ENCODE measurements at places on chromosomes 7 and 10. TPM values are rescaled to one million over a fixed set of nuclear protein-coding genes. Genes with fewer than 3 reads are reported as not detected.

The EPDR1 gene
- total RNA-seq = 0.26 TPM

The ATRNL1 gene
- not detected for total RNA-seq

The TUBB8 gene
- not detected for total RNA-seq

The NUTM2E gene
- total RNA-seq = not detected

The ATE1 gene
- 27.1 TPM for total RNA-seq

The RASA4B gene
- 18.0 TPM for total RNA-seq

The TFAM gene
- total RNA-seq = 52.7 TPM

The ELN gene
- not detected for total RNA-seq

The TMEM236 gene
- 0.11 TPM for total RNA-seq

The NKX2-3 gene
- not detected for total RNA-seq

The GPR146 gene
- 2.1 TPM for total RNA-seq

The GPR37 gene
- total RNA-seq = not detected

The PLPP4 gene
- total RNA-seq = not detected

The PON1 gene
- total RNA-seq = not detected

GRCh38 chr7:8251195-8251594 lies 10.8 kb downstream of the ICA1 start:
- no peak for DNase-seq

GRCh38 chr7:42924223-42924838 lies 7.6 kb downstream of the PSMA2 start:
- no peak for DNase-seq

DNA sequence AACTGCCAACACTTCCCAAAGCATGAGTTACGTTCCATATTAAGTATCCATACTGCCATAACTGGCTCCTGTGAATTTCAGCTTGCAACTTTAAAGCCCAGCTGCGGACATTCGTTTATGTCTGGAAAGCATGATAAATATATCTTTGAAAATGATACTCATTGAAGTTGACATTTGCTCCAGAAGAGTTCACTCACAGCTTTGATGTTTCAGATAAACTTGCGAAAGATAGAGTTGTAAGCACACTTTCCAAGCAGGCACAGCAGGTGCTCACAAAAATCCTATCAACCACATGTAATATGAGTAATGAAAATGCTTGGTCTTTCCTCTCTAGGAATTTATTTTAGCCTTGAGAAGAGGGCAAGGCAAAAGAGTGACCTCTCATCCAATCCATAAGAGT lies 4.5 kb downstream of the CHCHD3 start:
- DNase-seq = no peak

DNA sequence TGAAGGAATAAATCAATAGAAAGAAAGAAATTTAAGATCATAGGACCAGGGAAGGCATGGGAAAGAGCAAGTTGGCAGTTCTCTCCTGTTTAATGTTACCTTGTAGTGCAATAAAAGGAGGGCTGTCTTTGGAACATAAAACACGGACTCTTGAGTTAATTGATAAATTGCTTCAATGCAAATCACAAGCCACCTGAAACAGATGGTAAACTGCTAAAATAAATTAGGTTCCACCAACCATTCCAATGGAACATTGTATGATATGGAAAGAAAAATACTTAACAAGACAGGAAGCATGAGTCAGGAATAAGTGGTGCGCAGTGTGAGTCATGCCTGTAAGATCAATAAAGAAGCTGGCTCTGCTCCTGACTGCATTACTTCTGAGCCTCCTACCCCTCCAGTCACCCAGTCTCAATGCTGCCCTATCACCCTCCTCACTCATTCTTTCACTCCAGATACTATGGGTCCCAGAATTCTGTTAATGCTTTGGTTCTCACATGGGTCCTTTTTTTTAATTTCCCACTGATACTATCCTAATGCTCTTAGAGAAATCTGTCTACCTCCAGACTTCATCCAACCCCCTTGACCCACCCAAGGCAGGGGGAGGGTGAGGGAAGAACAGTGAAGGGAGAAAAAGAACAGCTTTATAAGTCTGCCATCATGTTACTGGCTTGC lies 78.9 kb downstream of the LRRC17 start:
- DNase-seq = no peak

DNA sequence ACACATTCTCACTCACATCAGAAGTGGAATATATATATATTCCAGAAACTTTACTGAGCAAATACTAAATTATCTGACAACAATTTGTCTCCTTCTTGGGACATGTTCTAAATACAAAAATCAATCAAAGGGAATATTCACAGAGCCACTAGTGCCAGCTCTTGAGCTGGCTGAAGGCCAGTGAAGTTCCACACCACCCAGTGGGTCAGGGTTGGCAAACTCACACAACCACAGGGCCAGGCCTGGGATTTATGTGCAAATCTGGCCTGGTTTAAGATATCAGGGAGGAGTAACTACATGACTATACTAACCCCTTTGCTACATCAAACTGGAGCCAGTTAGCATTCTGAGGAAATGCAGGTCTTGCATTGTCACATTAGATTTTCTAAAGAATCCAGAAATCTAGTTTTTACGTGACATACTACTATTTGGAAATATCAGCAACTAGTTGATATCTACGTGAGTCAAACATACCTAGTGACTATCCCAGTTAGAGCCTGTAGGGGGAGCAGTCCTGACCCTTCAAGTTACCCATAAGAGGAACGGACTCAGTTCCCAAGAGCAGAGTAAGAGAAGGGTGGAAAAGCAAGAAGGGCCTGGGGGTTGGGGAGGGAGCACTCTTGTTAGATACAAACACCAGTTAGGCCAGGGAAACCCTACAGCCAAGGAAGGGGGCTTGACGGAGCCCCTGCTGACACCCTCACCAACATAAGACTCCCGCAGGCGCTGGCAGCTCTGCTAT lies 600.4 kb downstream of the KCNMA1 start:
- DNase-seq = no peak

- no peak for DNase-seq
Observed at GRCh38 chr7:229184-229964, 37.0 kb downstream of the FAM20C start.

DNA sequence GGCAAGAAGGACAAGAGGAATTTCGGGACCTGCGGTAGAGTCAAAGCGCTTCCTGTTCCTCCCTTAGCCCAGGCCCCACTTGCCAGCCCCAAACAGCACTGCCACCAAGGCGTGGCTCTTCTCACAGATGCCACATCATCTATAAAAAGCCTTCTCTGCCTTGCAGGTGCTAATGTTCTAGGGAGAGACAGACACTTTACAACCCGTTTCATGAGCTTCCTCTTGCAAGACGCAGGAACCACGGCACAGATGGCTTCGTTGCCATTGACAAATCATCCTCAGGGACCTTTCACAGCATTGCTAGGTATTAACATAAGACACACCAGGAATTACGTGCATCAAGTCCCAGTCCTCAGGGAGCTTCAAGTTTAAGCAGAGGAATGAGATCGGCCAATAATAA lies 180.9 kb downstream of the JCAD start:
- no peak for DNase-seq

DNA sequence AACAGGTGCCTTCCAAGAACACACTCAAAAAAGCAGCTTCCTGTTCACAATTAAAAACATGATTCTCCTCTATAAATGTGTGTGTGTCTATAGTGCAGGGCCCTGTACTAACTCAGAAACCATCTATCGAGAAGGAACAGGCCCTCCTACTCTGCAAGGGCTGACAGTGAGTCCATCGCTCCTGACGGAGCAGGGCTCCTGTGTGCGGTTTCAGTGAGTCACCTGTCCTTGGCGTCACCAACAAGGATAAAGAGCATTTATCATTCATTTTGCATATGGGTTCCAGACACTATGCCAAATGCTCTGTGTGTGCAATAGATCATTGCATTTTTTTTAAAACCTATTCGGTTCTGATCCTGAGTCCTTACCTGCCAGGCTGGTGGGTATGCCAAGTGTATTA lies 63.7 kb downstream of the TACC2 start:
- no peak for DNase-seq

- no peak for DNase-seq
Observed at GRCh38 chr7:70416347-70416985, 715.5 kb upstream of the GALNT17 start.

DNA sequence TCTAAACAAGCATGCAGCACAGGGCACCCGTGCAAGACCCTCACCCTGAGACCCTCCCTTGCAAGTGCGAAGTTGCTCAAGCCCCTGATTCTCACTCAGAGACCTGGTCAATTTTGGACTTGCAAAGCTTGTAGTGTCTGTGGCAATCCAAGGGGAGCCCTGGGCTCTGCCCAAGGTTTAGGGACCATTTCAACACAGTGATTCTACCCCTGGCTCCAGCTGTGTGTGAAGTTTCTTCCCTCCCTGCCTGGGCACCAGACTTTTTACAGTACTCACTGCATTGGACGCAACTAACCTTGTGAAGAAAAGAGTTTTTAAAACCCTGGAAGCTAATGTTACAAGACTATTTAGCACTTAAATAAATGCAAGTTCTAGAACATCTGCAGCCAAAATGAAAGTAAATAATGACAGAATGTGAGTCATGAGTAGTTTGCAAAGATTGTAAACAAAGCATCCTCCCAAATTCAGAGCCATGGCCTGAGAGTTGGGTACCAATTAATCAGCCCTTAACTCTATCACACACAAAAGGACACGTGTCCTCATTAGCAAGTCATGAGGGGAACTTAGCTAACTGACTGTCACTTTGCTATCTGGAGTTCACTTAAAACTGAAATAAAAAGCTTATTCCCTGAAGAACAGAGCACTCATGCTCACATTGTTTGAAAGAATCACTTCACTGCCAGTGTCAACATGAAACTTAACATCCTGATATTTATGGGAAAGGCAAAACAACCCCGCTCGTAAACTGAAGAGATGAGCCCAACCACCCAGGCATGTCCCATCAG lies 48.1 kb downstream of the RGS10 start:
- no peak for DNase-seq

DNA sequence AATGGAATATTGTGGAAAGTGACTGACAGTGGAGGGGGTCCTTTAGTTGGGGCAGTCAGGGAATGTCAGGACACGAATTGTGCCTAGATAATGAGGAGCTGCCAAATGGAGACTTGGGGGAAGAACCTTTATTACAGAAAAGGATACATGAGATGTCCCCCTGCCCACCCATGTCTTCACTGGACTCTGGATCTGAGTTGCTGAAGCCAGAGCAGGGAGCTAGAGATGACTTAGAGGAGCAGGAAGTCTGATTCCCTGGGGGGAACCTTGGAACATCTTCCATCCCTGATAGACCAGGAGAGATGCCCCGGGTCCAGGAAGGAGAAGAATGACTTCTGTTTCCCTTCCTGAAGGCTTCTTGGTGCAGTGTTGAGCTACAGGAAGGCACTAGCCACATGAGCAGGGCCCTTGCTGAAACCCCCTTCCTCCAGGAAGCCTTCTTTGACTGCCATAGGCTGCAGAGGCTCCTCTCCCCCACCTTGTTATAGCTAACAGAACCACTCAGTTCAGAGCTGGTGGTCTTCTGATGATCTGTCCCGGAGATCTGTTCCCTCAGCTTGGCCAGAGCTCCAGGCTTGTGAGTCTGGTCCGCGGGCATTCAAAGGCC lies 747 bp upstream of the NEURL1 start:
- DNase-seq = no peak

DNA sequence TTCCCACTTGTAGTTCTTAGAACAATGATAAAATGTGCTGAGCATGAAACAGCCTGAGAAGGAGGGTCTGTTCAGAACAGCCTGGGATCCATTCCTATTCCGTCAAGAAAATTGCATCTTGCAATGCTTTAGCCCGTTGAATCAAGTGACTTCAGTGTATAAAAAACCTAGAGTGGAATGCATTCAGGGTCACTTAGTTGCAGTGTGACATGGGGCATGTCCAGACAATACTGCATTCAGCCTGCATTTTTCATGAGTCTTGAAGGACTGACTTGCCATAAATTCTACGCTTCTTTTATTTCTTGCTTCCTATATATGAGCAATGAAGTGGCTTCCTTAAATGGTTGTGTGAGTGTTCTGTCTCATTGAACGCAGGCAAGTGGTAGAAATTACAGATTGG lies 758.3 kb upstream of the COBL start:
- no peak for DNase-seq

GRCh38 chr7:20280475-20281351 lies 50.0 kb upstream of the ITGB8 start:
- DNase-seq = no peak

DNA sequence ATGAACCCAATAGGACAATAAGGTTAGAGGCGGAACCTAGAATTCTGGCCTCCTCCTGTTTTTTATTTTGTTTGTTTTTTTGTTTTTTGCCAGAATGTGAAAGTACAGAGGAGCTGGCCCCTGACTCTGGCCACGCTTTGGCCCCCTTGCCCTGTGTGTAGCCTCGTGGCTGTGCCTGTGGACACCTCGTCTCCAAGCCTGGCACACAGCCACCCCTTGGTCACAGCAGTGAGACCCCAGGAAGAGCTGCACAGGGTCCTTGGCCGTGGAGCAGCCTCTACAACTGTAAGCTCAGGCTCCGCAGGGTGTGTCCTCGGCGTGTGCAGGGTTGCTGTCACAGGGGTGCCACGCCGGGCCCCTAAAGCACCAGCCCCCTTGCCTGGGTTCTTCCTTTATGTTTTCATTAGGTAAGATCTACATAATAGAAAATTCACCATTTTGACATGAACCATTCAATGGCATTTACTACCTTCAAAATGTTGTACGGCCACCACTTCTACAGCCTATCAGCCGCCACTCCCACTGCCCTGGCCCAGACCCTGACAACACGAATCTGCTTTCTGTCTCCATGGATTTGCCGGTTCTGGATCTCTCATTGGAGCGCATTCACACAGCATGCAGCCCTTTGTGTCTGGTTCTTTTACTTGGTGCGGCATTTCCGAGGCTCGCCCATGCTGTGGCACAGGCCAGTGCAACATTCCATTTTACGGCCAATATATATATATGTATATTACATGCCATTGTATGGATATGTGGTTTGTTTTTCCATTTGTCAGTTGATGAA lies 51.0 kb downstream of the AMZ1 start:
- DNase-seq = no peak

DNA sequence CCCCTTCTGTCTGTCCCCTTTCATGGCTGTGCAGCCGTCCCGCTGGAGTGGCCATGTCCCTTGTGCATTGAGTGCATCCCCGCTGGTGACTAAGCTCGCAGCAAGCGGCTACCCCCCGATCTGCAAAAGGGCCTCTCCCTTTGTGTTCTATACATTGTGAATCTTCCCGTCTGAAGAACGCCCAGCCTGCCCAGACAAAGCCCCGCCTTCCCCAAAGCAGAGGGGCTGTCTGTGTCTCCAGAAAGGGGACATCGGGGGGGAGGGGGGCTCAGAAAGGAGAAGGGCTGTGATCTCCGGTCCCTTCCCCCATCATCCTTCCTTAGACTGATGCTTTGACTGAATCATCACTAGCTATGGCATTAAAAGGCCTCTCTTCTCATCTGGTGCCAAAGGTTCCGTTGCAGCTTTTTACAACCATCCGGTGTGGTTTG lies 11.9 kb downstream of the NPTX2 start:
- DNase-seq = no peak

DNA sequence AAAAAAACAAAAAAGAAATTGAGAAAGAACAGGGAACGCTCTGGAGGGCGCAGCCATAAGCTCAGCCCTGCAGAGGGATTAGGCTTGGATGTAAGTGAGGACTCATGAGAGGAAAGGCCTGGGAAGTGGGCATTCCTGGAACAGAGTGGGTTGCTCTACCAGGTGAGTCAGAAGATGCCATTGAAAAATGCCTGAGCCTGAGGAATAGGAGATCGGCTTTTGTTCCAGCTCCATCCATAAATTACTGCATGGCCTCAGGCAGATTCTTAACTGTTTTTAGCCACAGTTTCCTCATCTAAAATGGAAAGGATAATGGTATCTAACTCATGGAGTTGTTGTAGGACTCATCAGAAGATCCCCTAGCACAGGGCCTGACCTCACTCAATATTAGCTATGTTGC lies 1.1 kb upstream of the RGR start:
- no peak for DNase-seq

GRCh38 chr10:50392966-50393718 lies 141.8 kb upstream of the ASAH2 start:
- DNase-seq = no peak

Measured in activated naive CD8-positive, alpha-beta T cell treated with anti-CD3 and anti-CD28 coated beads, Interleukin-2, amount 10 ng/mL, durations not matched to agents 7 days and 5 days (primary cell).